T47D (cell line): ENCODE measurements at places on chromosomes 3 and 15.

GRCh38 chr15:93283854-93284253 lies 194.8 kb upstream of the RGMA start:
- DNase-seq: no peak

GRCh38 chr15:62900071-62900802 lies 142.3 kb upstream of the TPM1 start:
- no peak for DNase-seq

GRCh38 chr3:102225407-102226132 lies 209.2 kb upstream of the ZPLD1 start:
- DNase-seq: peak; percentile 83

GRCh38 chr3:10600726-10601125 lies 95.3 kb upstream of the ATP2B2 start:
- DNase-seq: no peak

GRCh38 chr3:133479895-133480669 lies 80.2 kb downstream of the BFSP2 start:
- no peak for DNase-seq

DNA sequence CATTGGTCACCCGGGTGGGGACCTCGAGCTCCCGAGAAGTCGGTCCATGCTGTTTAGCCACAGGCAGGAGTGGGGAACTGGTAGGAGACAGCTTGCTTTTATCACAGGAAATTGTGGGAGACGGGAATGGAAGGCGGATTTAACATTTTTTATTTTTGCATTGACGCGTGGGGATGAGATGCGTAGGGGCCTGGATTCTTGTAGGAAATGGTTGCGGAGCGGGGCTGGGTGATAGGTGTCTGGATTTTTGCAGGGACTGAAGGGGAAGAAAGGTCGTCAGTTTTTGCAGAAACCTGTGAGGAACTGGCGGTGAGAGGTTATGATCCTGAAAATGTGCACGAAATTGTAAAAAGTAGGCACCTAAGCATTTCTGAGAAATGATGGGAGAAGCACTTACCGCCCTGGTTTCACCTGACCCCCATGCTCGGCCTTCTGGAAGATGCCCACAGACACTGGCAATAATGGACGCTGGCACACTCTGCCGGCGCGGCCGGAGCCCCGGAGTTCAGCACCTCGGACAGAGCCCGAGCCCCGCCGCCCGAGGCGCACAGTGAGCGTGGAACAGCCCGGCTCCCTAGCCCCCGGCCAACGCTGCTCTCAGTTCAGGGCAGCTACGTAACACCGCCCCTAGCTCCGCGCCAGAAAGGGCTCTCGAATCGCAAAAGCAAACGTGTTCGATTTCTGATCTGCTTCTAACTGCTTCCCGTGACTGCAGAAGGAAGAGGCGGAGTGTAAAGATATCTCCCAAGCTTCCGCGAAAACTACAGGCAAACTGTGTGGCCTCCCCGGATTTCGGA lies 928 bp downstream of the ANKRD34C start:
- DNase-seq: peak; percentile 69

DNA sequence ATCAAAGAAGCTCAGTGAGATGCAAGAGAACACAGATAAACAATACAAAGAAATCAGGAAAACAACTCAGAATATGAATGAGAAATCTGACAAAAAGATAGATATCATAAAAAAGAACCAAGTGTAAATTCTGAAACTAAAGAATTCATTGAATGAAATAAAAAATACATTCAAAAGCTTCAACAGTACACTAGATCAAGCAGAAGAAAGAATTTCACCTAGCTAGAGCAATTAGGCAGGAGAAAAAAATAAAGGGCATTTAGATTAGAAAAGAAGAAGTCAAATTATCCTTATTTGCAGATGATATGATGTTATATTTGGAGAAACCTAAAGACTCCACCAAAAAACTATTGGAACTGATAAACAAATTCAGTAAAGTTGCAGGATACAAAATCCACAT lies 19.4 kb upstream of the CX3CR1 start:
- DNase-seq: no peak

- DNase-seq: no peak
Measured at GRCh38 chr3:182400838-182401237, 392.5 kb upstream of the ATP11B start.

- no peak for DNase-seq
Measured at GRCh38 chr15:71146580-71146982, 31.3 kb downstream of the THSD4 start.

GRCh38 chr15:77866596-77867125 lies 210.8 kb downstream of the TBC1D2B start:
- DNase-seq: no peak

- no peak for DNase-seq
Measured at GRCh38 chr3:36923523-36923943, 21.3 kb downstream of the TRANK1 start.

DNA sequence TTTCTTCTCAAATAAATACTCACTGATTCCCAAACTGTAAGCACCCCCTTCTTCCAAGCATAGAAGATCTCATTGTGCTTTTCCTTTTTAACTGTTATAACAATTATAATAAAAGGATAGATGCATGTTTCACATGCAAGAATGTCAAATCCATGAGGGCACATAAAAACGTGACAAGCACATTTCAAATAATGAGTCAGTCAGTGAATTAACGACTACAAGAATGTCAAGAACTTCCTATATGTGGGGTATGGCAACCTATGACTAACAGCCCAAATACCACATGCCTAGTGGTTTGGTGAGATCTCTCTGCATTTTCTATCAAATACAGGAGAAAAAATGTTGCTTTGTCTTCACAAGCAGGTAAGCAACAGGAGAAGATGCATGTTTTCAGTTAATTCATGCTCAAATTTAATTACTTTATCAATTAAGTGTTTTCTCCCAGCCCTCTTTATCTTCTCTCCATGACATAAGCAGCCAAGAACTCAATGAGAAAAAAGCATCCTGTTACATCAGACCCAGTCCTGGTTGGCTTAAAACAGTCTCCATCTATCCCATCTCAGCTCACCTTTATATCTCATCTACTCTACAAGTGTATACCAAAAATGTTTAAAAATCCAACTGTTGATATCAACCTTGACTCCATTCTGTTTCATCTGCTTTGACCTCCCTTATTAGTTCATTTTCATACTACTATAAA lies 181.5 kb upstream of the LMCD1 start:
- no peak for DNase-seq

DNA sequence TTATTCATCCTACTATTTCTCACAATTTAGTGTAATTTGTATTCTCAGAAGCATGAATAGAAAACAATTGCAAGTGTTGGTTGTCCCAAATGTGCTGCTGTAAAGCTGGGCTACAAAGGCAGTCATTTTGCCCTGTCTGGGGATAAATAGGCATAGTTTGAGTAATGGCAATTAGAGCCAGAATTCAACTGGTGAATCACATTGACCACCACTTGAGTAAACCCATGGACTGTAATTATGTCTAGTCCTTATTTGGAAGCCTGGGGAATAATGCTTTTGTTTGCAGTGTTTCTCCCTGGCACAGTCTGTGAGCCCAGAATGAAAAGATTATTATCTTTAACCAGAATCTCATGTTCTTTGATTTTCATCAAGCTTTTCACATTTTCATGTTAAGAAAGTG lies 30.5 kb upstream of the CHL1 start:
- no peak for DNase-seq

- DNase-seq: peak; percentile 88
Measured at GRCh38 chr3:183490653-183491052, 62.2 kb upstream of the MCF2L2 start.

DNA sequence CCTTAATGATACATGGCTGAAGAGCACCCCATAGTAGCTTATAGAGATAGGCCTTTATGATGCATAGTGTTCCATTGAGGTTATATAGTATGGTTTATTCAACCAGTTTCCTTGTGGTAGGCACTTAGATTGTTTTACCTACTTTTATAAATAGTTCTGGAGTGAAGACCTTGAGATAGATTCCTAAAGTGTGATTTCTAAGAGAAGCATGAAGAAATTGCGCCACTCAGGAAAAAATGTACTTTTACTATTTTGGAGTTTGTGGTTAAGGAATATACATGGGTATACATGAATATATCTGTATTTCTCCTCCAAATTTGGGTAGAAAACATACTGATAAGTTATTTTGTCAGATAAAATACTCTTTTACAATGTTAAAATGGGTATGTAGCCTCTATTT lies 70.5 kb downstream of the CHD2 start:
- DNase-seq: no peak

DNA sequence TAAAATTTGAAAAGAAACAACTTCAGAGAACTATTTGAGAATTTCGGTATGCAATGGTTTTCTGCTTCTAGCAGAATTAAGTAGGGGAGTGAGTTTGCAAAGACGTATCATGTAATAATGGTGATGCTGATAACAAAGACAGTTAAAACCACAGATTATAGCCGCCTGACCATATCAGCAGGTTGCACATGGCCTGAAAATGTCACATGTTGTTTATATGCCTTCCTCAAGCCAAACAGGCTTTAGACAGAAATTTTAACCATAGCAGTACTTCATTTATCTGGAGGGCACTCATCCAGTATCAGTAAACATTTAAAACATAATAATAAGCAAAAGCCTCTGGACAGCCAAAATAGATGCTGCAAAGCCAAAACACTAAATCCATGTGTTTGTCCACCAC lies 131.7 kb downstream of the RYR3 start:
- no peak for DNase-seq

DNA sequence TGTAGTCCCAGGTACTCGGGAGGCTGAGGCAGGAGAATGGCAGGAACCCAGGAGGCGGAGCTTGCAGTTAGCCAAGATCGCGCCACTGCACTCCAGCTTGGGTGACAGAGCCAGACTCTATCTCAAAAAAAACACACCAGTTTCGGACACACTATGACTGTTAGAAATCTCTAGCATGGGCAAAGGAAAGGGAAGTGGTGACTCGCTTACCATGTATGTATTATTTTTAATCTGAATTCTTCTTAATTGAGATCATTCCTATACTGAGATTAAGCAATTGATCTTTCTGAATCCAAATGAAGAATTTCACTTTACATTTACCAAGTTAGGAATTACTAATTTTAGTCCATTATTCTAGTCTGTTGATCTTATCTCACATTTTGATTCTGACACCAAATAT lies 459.2 kb upstream of the ALCAM start:
- no peak for DNase-seq

- DNase-seq: no peak
Measured at GRCh38 chr3:13822042-13822441, 57.8 kb downstream of the WNT7A start.

GRCh38 chr3:149739396-149739795 lies 12.9 kb downstream of the COMMD2 start:
- DNase-seq: no peak

- DNase-seq: no peak
Measured at GRCh38 chr15:72178976-72179585, 18.5 kb downstream of the GRAMD2A start.

DNA sequence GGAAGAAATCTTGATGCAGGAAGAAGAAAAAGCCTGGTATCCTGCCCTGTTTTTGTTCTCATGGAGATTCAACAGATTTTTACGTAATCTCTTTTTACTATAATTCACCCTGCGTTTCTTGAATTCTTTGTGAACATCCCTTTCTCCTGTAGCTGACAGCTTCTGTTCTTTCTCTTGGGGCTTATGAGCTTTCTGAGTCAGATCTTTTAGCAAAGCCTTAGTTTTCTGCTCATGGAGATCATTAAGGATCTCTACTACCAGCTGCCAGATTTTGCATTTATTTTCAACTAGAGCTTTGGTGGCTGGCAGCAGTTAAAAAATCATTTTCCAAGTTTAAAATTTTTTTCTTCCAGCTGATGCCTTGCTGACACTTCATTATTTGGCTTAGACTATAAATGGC lies 51.6 kb downstream of the MOBP start:
- no peak for DNase-seq

DNA sequence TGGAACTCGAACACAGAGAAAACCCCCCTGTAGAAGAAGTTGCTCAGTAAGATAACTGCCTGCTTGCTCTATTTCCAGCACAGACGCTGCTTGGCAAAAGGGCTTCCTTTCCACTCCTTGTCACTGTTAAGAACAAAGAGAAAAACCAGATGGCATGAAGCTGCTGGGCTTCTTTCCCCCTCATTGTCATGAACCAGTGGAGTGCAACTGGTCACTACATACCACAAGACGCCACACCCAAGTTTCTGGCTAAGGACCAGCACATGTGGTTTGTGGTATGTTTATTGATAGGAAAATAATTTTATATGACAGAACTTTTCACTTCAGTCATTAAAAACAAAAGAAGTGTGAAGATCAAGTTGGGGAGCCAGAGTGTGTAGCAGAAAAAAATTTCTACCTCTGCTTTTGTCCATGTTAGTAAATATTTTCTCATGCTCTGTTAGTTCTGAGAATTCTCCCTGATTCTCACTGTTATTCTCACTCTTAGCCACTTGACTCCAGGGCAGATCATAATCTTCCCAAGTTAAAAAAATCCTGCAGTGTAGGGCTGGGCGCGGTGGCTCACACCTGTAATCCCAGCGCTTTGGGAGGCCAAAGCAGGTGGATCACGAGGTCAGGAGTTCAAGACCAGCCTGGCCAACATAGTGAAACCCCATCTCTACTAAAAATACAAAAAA lies 37.9 kb downstream of the CLK3 start:
- DNase-seq: no peak

DNA sequence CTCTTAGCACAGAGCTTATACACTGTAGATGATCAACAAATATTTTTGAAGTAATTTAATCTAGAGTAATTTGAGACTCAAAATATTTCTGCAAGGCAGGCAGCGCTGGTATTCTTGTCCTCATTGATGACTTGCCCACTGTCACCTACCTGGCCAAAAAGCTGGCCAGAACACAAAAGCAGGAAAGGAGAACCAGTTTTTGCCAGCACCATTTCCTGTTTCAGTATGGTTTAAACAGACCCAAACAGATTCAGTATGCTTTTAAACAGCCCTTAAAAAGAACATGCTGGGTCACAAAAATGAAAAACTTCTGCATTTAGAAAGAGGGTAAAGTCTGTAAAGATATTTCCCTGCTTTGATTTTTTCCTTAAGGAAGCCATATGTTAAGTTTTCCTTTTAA lies 42.3 kb upstream of the ZNF280D start:
- DNase-seq: no peak

- peak; percentile 55 for DNase-seq
Measured at GRCh38 chr15:101651554-101652097, 555 bp downstream of the TM2D3 start.

DNA sequence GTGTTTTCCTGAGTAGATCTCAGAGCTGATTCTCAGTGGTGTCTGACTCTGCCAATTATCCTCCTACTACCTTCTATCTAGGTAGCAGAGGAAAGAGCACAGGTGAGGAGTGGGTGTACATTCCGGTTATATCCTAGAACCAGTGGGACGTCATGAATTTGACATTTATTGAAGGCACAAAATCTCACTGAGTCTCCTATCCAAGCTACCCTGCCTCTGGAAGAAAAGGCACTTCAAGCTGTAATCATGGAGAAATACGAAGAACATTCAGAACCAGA lies 952.2 kb downstream of the TUSC7 start:
- DNase-seq: no peak

GRCh38 chr3:155548195-155548594 lies 196.7 kb downstream of the PLCH1 start:
- no peak for DNase-seq

GRCh38 chr3:67901681-67902080 lies 247.3 kb upstream of the SUCLG2 start:
- DNase-seq: peak; percentile 12

DNA sequence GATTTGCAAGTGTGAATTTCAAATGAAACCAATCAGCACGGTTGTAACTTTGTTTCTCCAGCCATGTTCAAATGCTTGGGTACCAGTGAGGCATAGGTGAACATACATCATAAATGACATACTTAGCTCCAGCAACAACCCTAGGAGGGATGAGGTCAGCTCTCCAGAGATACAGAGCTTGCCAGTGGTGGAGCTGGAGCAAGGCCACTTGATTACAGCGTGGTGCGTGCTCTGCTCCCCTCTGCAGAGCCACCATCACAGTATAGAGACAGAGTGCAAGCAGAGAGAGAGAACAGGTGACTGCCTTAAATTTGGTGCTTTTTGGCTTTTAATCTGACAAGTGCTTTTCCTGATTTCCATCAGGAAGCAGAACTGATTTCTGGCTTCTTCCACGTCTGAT lies 275.1 kb downstream of the PDZRN3 start:
- DNase-seq: no peak
